Lung (tissue), 17 donors: ENCODE measurements at places on chromosomes 6 and 20. TPM values are rescaled to one million over a fixed set of nuclear protein-coding genes. Genes with fewer than 3 reads are reported as not detected.

TBC1D7 gene
- polyA plus RNA-seq = 20.1 TPM

DNA sequence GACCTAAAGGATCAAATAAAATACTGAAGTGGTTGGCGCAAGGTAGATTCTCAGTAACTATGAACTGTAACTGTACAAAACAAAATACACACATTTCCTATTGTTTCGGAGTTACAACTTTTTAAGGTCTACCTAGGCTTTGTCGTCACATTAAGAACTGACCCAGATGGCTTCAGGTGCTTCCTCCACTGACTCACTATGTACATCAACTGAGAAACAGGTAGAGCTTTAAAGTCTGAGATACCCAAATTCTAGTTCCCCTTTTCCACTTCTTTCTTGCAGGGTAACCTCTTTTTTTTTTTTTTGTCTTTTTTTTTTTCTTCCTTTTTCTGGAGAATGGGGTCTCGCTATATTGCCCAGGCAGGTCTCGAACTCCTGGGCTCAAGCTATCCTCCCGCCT, 5.5 kb downstream of the SNRPB start:
- peaks cover 5% of the 10 kb centered on the region for H3K4me1 ChIP-seq
- H3K27ac ChIP-seq = no peak overlapping the region
- no peaks in the 10 kb centered on the region for H3K27me3 ChIP-seq
- H3K36me3 ChIP-seq = peaks cover 47% of the 10 kb centered on the region
- no peak overlapping the region for H3K4me3 ChIP-seq
- DNase-seq = no peak

DNA sequence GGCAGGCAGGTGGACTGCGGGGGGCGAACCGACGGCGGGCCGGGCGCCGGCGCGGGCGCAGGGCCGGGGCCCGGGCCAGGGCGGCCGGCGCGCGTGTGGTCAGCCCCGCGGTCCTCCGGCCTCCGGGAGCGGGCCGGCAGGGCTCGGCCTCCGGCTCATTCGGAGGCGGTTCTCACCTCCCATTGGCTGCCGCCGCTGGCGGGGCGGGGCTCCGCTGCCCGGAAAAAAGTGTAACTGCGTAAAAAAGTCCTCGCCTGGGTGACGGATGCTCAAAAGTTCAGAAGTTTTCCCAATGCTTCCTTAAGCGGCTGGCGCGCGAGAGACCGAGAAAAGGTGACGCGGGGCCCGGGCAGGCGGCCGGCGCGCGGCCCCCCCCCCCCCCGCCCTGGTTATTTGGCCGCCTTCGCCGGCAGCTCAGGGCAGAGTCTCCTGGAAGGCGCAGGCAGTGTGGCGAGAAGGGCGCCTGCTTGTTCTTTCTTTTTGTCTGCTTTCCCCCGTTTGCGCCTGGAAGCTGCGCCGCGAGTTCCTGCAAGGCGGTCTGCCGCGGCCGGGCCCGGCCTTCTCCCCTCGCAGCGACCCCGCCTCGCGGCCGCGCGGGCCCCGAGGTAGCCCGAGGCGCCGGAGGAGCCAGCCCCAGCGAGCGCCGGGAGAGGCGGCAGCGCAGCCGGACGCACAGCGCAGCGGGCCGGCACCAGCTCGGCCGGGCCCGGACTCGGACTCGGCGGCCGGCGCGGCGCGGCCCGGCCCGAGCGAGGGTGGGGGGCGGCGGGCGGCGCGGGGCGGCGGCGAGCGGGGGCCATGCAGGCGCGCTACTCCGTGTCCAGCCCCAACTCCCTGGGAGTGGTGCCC, at the start of gene FOXC1:
TSS of gene FOXC1 (plus strand) at position 268 of the 849 bp plus-strand sequence. CDS start at position 799, 531 bp downstream.
- H3K36me3 ChIP-seq = no peaks in the 10 kb centered on the region
- H3K4me1 ChIP-seq = peaks cover 7% of the 10 kb centered on the region
- H3K27me3 ChIP-seq = peaks cover 70% of the 10 kb centered on the region
- H3K27ac ChIP-seq = peak within 1 kb of the TSS; percentile 79
- peak; percentile 82 for DNase-seq

GRCh38 chr6:170178561-170179477, 112.1 kb downstream of the DLL1 start:
- no peaks in the 10 kb centered on the region for H3K4me1 ChIP-seq
- DNase-seq = peak; percentile 70
- H3K36me3 ChIP-seq = no peaks in the 10 kb centered on the region
- no peak overlapping the region for H3K4me3 ChIP-seq
- no peaks in the 10 kb centered on the region for H3K27me3 ChIP-seq

COQ3 gene
- polyA plus RNA-seq = 11.7 TPM

PGC gene
- 1,394 TPM for polyA plus RNA-seq

DNA sequence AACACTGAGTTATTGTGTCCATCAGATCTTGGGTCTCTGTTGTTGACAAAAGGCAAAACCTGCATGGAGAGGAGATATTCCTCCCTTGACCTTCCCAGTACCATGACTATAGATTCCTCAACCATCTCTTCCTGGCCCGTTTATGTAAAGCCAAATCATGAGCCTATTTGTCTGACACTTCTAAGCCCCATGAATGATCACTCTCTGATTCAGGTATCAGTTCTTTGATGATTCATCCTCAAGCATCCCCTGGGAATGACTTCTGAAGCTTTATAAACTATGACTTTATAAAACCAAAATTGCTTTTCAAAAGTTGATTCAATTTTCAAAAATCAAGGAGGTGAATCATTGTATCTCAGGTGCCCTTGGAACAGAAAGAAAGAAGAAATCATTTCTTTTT, 78.7 kb upstream of the LOC128125822 start:
- H3K36me3 ChIP-seq = no peaks in the 10 kb centered on the region
- H3K27ac ChIP-seq = no peak overlapping the region
- H3K4me3 ChIP-seq = no peak overlapping the region
- DNase-seq = no peak
- no peaks in the 10 kb centered on the region for H3K27me3 ChIP-seq

LPIN3 gene
- polyA plus RNA-seq = 16.4 TPM

DNA sequence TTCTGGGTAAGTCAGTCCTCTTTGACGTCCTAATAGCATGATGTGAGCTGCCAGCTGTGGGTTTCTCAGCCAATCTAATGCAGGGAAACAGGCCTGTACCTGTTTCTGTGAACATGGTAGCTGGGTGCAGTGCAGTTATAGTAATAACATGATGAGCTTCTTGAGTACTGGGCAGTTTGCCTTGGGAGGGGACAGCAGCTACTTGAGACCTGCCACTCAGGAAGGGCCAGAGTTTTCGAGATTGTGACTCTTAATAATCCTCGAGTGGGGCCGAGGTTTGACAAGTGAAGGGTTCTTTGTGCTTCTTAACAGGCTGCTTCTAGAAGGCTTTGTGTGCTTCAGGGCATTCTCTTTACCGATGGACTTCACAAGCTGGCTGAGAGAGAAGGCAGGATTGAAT, 180.1 kb downstream of the JARID2 start:
- H3K4me1 ChIP-seq = peaks cover 19% of the 10 kb centered on the region
- DNase-seq = peak; percentile 29
- H3K36me3 ChIP-seq = no peaks in the 10 kb centered on the region
- no peaks in the 10 kb centered on the region for H3K27me3 ChIP-seq
- no peak overlapping the region for H3K4me3 ChIP-seq

GRCh38 chr6:142074516-142074915, 58.2 kb upstream of the GJE1 start:
- no peaks in the 10 kb centered on the region for H3K36me3 ChIP-seq
- no peak overlapping the region for H3K4me3 ChIP-seq
- H3K4me1 ChIP-seq = no peaks in the 10 kb centered on the region
- DNase-seq = no peak
- no peak overlapping the region for H3K27ac ChIP-seq
- no peaks in the 10 kb centered on the region for H3K27me3 ChIP-seq

GSTA1 gene
- 4.0 TPM for polyA plus RNA-seq

FAM83C gene
- polyA plus RNA-seq = not detected

GRCh38 chr6:125888989-125889656, 67.4 kb upstream of the HINT3 start:
- DNase-seq = no peak
- peaks cover 17% of the 10 kb centered on the region for H3K36me3 ChIP-seq
- no peak overlapping the region for H3K4me3 ChIP-seq
- no peaks in the 10 kb centered on the region for H3K27me3 ChIP-seq
- no peaks in the 10 kb centered on the region for H3K4me1 ChIP-seq
- no peak overlapping the region for H3K27ac ChIP-seq

SLC22A3 gene
- polyA plus RNA-seq = 35.6 TPM

CNKSR3 gene
- 13.0 TPM for polyA plus RNA-seq

DNA sequence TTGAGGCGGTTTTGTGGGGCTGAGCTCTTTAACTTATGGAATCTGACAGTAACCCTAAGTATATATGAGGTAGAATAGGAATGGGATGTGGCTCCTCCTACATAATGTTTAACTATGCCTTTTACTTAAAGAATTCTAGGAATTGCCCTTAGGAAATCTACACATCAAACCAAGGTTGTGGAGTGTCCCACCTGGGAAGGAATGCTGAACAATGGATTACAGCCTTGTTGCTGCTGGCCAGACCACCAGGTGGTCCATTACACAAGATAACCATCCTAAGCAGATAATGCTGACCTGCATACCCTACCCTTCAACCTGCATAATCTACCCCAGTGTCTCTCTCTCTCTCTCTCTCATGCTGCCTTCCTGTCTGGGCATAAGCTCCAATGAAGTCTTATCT, 35.0 kb upstream of the SLC22A16 start:
- H3K4me1 ChIP-seq = peaks cover 4% of the 10 kb centered on the region
- no peak overlapping the region for H3K27ac ChIP-seq
- no peaks in the 10 kb centered on the region for H3K36me3 ChIP-seq

COL11A2 gene
- polyA plus RNA-seq = 0.32 TPM
